D341Med (cell line): ENCODE measurements at places on chromosomes 1 and 21.

DNA sequence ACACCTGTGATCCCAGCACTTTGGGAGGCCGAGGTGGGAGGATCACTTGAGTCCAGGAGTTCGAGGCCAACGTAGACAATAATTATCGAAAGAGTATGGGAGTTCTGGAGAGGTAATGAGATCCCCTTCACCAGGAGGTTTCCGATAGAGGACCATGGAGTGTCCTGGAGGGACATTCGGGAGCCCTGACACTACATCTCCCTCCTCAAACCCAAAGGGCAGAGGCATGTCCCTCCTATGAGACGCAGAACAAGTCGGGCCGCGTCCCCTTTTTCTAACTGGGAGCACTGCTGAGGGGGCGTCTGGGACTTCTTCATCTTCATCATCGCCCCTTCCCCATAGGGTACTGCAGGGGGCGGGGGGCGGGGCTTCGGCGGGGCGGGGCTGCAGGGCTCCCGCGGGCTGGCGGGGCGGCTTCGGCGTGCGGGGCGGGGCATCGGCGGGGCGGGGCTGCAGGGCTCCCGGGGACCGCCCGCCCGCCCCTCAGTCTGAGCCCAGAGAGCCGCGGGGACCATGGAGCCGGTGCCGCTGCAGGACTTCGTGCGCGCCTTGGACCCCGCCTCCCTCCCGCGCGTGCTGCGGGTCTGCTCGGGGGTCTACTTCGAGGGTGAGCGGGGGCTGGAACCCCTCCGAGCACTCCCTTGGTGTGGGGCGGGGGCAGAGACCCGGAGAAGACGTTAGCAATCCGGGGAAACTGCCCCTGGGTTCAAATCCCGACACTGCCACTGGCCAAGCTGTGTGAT, at the start of gene THEMIS2:
Gene THEMIS2, plus strand, starts transcription at position 486 of the 743 bp plus-strand sequence. Its CDS starts 28 bp downstream, at position 514.
- peak; percentile 93 for DNase-seq

DNA sequence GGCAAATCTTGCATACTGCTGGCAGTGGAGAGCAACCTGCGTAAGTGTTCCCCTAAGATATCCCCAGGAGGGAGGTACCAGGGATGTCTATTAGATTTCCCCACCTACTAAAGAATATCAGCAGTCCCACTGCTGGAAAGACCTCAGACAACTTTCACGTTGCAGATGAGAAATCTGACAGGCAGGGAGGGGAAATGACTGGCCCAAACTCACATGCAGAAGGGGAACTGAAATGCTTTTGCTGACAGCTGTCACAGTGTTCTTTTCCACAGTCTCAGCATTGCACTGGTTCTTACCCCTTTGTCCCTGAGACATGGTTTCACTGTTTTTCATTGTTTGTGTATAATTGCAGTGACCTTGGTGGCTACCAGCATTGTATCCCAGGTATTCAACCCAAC, 84.8 kb upstream of the ATP1A1 start:
- DNase-seq: no peak

- no peak for DNase-seq
Measured at GRCh38 chr1:14952626-14953314, 200.8 kb upstream of the TMEM51 start.

- DNase-seq: no peak
Measured at GRCh38 chr1:82704393-82704792, 903.7 kb downstream of the ADGRL2 start.

DNA sequence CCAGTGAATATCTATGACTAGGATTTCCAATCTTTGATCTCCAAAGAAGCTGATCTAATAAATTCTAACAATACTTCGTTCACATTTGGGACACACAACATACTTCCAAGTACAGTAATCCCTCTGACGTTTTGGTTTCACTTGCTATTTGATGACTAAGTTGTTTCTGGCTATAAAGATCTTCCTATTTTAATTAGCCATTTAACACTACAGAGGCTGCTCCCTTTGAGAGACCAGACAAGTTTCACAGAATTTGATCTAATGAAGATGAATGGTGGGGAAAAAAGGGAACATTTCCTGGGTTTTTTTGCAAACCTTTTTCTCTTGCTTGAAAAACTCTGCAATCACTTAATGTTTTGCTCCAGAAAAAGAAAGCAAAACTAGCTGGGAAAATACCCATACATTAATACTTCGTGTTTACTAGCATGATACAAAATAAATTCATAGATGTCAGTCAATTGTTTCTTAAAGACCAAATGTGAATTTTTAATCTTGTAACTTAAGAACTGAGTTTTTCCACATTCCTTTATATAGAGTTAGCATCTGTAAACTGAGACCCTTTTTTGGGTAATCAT, 28.0 kb upstream of the GLIS1 start:
- DNase-seq: no peak
